Posterior cingulate gyrus (tissue), 11 donors: ENCODE measurements at places on chromosomes 11 and 22.

GRCh38 chr11:94066901-94067429 is 45.8 kb downstream of the HEPHL1 start:
- no peak for DNase-seq

GRCh38 chr11:78573681-78574080 is 983 bp downstream of the NARS2 start:
- DNase-seq: no peak

DNA sequence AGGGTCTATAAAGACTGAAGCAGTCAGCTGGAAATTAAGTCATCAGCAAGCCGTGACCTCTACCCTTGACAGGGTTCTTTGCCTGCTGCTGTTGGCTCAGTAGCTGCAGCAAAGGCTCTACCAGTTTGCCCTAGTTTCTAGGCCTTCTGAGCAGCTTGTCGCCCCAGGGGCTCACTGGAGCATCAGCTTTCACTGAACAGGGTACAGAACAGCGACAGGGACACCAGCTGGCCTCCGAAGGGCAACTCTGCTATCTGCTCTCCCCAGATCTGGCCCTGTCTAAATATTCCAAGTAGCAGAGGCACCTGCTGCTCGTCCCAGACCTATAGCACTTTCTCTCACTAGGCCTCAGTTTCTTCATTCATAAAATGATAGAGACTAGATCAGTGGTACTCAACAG is 42.4 kb downstream of the SMCO4 start:
- DNase-seq: no peak

DNA sequence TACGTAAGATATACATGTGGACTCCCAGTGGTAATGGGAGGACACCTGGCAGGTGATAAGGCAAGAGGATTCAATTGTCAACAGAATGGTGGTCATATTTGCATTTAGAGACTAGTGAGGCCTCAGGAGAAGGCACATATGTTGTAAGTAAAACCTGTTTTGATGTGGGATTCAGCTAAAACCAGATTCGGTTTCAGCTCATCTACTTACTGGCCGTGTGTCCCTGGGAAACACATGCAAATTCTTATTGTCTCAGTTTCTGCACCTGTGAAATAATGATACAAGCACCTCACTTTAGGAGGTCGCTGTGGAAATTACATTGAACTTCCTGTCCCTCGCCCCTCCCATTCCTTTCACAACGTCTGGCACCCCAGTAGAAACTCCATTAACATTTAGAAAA is 78.9 kb upstream of the FIBIN start:
- no peak for DNase-seq

- DNase-seq: no peak
These were observed 5.1 kb upstream of the CACNA1I start for GRCh38 chr22:39565414-39565944.

DNA sequence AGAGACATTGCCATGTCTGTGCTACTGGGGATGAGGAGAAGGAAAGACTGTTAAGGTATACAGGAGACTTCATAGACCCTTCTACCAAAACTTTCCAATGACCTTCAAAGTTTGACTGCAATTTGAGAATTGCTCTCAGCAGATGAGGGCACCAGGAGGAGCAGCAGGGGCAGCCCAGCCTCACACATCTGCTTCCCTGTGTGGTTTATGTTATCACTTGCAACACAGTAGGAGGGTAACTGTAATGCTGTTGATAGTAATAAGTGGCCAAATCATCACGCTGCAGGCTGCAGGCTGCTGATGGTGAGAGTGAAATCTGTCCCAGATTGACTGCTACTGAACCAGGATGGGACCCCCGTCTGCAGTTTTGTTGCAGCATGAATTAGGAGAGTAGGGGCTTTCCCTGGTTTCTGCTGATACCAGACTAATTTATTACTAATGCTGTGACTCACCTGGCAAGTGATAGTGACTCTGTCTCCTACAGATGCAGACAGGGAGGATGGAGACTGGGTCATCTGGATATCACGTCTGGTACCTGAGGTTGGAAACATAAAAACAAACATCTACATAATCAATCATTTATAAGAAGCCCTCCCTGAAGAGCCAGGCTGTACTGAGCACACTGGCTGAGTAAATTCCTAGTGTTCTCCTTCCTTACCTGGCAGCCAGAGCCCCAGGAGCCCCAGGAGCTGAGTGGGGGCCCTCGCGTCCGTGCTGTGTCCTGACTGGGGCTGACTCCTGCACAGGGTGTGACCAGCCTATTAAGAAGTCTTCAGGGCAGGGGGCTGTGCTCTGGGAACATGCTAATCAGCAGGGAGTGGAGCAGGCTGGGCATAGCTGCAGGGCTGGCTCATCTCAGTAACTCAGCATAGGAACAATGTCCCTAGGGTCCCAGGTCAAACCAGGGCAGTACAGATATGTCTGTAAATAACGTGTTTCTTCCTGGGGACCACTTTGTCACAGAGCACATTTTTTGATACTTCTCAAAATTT is 74.4 kb downstream of the GAB4 start:
- no peak for DNase-seq

DNA sequence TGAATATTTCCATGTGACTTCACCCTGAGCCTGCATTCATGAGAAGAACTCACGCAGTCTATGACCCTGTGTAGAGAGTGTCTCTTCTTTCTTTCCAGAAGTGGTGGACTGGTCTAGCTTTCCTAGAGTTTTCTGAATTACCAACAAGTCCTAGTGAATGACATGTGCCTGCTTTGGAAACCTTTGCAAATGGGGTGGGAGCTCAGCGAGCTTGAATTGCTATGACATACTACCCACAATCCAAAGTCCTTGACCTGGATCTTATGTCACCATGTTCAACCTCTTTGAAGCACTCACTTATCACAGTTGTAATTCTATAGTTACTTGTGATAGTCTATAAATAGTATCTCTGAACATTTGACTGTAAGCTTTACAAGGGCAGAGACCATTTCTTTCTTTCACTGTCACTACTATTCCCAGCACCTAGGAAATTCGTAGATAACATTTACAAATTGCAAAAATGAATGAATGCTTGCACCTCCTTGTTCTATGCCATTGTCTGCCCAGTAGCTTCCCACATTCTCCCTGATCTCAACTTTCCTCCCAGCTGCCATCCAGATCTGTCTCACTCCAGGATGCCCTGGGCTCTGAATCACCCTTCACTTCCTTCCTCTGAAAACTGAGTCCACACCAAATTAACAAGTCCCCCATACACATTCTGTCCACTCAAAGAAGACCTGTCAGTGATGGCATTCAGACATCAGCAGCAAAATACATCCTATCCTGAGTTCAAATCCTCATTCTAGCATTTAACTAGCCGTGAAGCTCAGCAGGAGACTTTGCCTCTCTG is 201.9 kb upstream of the SESN3 start:
- no peak for DNase-seq

- DNase-seq: no peak
These were observed 84.7 kb upstream of the GDPD4 start for GRCh38 chr11:77386178-77386577.

- DNase-seq: no peak
These were observed 59.0 kb downstream of the C22orf31 start for GRCh38 chr22:29002603-29003002.

GRCh38 chr22:41650229-41650628 is 29.1 kb downstream of the XRCC6 start:
- DNase-seq: no peak

GRCh38 chr11:92424281-92424680 is 199.7 kb downstream of the FAT3 start:
- no peak for DNase-seq

DNA sequence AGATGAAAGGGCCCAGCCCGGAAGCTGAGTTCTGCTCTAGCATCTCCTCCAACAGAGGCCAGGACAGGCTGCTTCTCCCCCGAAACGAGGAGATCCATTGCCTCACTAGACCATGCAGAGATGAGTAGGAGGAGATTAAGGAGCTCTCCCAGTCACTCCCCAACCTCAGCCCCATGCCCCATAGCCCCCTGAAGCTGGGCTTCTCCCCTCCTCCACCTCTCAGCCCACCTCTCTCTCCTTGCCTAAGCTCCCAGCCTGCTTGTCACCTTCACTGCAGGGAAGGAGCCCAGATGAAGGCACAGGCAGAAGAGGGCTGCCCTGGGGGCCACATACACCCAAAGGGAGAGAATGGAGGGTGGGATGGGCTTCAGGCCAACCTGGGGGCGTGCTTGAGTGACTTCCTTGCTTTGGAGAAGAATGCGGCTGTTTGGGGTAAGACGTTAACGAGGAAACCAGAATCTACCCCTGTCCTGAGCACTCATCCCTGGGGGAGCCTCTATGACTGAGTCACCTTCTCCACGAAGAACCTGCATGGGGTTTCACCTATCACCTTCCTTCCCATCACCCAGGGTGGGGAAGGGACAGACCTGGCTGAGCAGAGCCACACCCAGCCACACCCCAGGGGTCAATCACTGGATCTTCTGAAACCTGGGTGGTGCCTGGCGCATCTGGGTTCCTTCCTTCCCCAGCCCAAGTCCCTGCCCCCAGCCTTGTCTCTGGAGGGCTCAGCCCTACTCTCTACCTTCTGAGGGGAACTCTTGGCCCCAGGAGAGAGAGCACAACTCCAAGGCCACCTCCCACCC is 11.6 kb upstream of the GNAZ start:
- DNase-seq: peak; percentile 19

- DNase-seq: no peak
These were observed 53.8 kb upstream of the ME3 start for GRCh38 chr11:86726118-86726753.

- DNase-seq: no peak
These were observed 1067.4 kb downstream of the OPCML start for GRCh38 chr11:132464939-132465338.

- peak; percentile 67 for DNase-seq
These were observed 13.3 kb downstream of the PRR33 start for GRCh38 chr11:1878137-1879031.

DNA sequence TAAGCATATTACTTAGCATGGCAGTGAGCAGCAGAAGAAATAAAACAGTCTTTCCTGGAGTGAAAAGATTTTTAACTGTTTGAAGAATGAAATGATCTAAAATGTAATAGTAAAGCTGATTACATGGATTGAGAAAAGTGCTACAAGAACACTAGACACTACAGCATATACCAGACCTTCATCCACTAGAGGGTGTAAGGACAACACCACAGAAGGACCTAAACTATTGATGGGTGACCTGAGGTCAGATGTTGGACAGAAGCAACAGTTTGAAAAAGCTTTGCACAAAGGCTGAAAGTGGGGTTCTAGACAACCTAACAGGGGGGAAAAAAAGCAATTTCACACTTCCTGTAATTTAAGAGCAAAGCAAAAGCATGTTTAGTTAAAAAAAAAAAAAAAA is 97.7 kb downstream of the RBFOX2 start:
- no peak for DNase-seq

DNA sequence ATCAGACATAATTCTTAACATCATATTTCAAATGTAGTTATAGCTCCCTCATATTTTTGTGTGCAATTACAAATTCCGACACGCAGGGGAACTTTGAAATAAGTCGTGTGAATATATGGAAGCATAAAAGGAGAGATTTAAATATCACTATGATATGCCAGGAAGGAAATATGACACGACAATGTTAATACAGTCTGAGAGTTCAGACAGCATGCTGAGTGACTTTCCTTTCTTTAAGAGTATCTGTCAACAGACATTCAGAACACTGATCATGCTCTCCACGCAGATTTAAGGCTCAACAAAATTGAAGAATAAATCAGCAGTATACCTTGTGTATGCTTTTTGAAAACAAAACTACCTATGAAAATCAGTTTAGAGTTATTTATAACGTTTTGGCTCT is 232.6 kb upstream of the CARD18 start:
- DNase-seq: no peak

- no peak for DNase-seq
These were observed 57.6 kb downstream of the JRKL start for GRCh38 chr11:96447208-96448110.

DNA sequence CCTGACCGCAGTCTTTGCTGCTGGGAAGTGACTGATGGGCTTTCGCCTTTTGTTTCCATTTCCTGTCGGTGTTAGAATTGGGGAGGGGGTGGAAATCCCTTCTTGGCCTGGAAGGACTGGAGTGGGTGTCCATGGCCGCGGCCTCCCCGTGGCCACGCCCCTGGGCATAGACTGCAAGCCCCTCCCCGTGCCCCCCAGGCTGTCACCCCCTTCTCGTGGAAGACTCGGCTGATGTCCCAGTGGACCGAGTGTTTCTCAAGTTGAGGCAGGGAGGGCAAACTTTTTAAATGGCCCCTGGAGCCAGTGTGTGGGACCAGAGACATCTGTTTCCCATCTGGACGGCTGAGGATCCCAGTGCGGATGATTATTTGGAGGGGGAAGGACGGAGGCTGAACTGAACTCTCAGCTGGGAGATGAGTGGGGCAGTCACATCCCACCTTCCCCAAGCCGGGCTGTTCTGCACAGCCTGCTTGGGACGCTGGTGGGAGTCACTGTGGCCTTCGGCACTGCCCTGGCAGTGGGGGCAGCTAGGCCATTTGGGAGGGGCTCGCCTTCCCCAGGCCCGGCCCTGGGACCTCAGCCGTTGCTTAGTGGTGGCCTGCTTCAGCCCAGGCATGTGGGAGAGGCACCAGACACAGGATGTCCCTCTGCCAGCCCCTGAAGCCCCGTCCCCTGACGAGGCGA is 1.6 kb downstream of the CD81 start:
- peak; percentile 71 for DNase-seq

DNA sequence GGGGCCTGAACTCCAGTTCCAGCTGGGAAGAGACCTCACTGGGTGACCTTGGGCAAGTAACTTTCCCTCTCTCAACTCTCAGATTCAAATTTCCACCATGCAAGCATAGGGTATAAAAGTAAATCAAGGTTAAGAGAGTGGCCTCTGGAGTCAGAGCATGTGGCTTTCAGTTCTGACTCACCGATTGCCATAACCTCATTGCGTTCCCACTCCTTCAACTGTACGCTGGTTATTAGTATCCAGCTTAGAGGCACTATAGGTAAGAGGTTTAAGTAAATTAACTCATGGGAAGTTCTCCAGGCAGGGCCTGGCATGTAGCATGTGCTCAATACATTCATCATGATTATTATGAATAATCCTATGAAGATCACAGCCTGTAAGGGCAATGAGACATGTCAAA is 88.3 kb downstream of the FBXO7 start:
- no peak for DNase-seq

DNA sequence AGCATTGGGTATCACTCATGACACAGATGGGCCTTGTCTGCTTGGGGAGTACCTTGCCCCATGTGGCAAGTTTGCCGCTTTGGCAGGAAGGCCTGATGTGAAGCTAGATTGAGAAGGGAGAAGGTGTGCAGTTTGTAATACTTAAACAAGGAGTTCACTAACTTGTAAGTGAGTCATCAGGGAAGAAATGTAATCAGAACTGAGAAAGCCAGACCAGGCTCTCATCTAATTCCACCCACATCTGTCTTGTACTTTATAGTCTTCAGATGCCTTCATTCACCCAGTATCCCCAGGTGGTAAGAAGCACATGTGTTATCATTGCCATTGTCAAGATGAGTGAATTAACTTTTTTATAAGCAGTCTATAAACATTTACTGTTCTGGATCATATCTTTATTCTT is 116.0 kb upstream of the DDI1 start:
- no peak for DNase-seq
